Mesothelial cell of epicardium (in vitro differentiated cells): ENCODE measurements at places on chromosomes 5 and 9. TPM values are rescaled to one million over a fixed set of nuclear protein-coding genes. Genes with fewer than 3 reads are reported as not detected.

Gene PCDHA7
- 4.2 to 5.5 TPM (median 4.5 TPM) in 3 replicates for total RNA-seq

GRCh38 chr5:151174612-151175101 lies 17.1 kb upstream of the ANXA6 start:
- no peaks in the 10 kb centered on the region for H3K4me1 ChIP-seq
- no peak overlapping the region for H3K27ac ChIP-seq
- H3K36me3 ChIP-seq = no peaks in the 10 kb centered on the region
- DNase-seq = no peak
- H3K27me3 ChIP-seq = peaks cover 3% of the 10 kb centered on the region
- no peak overlapping the region for H3K4me3 ChIP-seq

DNA sequence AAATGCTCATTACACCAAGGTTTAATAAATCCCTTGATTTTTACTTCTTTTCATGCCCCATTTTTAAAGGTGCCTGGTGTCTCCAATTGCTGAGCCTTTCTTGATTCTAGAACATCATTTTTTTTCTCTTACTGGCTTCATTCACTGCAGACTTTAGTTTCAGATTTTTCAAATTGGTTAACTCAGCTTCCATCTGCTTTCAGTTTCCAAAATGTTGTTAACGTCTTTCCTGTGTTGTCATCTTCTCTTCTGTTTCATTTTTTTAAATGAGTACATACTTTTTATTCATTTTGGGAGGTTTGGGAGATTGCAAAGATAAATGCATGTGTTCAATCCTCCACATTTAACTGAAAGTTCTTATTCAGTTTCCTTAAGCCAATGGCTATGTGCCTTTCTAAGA lies 126.4 kb upstream of the CCNG1 start:
- H3K27me3 ChIP-seq = no peaks in the 10 kb centered on the region
- H3K4me1 ChIP-seq = no peaks in the 10 kb centered on the region
- H3K4me3 ChIP-seq = no peak overlapping the region
- no peak for DNase-seq
- H3K36me3 ChIP-seq = peaks cover 7% of the 10 kb centered on the region

Gene NME5
- 2.4 to 3.4 TPM (median 2.7 TPM) in 3 replicates for total RNA-seq

GRCh38 chr9:126485662-126486061 lies 128.1 kb upstream of the LMX1B start:
- DNase-seq = no peak
- H3K27me3 ChIP-seq = no peaks in the 10 kb centered on the region
- H3K4me1 ChIP-seq = peaks cover 10% of the 10 kb centered on the region
- H3K27ac ChIP-seq = no peak overlapping the region

Gene PCDHA5
- 3.6 to 3.7 TPM (median 3.6 TPM) in 3 replicates for total RNA-seq

DNA sequence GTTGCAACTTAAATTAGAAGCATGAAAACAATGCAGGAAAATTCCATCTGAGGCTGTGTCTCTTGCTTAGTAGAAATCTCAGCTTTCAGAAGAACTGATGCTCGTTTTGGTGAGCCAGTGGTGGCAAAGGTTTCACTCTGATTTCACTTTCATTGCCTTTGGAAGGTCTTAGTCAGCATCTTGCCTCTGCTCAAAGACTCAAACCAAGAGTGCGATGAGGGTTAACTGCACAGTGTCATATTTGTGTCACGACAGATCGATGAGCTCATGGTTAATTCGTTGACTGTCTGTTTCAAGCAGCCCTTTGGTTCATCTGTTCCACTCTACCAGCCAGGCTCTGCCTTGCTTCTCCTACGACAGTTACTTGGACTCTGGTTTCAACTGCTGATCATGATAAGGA lies 331.3 kb upstream of the KIF2A start:
- H3K4me3 ChIP-seq = no peak overlapping the region
- H3K27me3 ChIP-seq = peaks cover 46% of the 10 kb centered on the region
- H3K36me3 ChIP-seq = no peaks in the 10 kb centered on the region
- no peak overlapping the region for H3K27ac ChIP-seq

Gene SPINK7
- not detected in 3 replicates for total RNA-seq

DNA sequence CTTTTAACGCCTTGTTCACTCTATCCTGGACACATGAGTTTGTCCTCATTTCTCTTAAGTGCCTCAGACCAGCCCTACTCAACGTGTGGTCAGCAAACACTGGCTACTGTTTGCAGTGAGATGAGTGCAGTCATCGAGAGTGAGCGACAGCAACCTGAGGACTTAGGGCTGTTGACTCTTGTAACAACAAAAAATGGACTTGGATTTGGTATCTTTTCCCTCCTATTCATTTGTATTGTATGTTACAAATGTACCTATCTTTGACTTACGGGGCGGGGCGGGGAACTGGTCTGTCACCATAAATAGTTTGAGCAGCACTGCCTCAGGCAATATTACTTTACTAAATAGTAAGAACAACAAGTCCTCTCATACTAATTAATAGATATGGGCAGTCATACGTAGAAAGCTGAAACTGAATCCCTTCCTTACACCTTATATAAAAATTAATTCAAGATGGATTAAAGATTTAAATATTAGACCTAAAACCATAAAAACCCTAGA lies 84.1 kb downstream of the TLE1 start:
- no peak overlapping the region for H3K27ac ChIP-seq
- no peaks in the 10 kb centered on the region for H3K27me3 ChIP-seq
- H3K4me3 ChIP-seq = no peak overlapping the region

DNA sequence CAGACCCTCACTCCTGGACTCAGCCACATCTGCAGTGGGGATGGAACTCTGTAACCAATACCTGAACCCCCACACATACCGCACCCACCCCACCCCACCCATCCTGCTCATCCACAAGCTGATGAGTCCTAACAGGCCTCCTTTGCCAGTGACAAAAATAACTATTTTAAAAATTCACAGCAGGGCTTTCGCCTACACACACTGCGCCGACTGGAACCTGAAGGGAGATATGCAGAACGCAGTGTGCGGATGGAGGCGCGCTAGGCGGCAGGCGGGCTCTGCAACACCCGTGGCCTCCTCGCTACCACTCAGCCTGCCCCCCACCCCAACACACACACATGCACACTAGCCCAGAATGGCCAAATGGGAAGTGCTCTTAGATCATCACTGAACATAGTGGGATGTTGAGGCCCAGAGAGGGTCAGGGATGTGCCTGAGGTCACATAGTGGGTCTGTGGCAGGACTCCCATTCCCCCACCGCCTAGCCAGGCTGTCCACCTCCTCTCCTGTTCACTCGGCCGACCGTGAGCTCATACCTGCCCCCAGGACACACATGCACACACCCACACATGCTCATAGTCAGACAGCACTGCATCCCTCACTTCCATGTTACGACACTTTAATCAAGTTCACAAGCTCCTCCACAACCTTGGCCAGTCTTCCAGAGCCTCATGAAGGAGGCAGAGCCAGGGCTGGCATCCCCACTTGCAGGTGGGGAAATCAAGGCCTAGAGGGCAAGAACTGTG lies 6.3 kb upstream of the CAMK2A start:
- H3K4me1 ChIP-seq = peaks cover 17% of the 10 kb centered on the region
- H3K27me3 ChIP-seq = peaks cover 3% of the 10 kb centered on the region
- no peak for DNase-seq
- H3K36me3 ChIP-seq = no peaks in the 10 kb centered on the region
- no peak overlapping the region for H3K27ac ChIP-seq

DNA sequence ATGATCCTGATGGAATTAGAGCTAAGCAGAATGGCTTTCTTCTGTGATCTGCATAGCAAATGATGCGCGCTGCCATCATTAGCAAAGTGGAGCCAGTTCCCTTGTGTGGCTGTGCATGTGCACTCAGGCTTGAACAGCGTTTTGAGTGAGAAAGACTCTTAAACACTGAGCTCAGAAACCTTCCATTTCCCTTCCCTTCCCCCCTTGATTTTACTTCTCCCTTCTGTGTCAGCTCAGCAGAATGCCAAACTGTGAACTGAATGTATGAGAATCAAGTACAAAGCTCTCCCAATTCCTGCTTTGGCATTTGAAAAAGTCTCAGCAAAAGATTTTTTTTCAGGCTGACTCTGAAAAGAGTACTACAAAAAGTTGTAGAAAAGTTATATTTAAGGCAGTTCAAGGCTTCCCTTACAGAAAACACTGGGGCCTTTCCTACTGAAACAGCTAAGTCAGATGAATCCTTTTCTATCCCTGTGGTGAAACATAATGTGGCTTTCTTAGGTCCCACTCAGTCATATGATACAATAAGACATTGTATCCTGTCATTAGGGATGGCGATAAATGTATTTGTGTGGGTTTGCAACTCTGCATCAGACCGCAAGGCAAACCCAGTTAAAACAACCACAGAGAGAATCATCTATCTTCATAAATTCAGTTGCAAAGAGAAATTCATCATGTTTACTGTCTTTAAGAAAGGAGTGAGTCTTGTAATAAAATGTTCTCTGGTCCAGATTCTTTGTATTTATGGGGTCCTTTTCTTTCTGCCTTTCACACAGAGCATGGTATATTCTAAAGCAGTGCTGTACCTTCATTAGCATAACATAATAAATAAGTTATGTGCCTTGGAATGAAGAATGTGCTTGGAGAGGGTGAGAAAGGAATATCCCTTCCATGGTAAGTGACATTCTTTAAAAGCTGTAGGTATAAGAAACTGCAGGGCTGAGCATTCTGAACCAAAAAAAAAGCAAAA lies 222.6 kb downstream of the CAAP1 start:
- peaks cover 5% of the 10 kb centered on the region for H3K4me1 ChIP-seq
- no peak for DNase-seq
- no peaks in the 10 kb centered on the region for H3K36me3 ChIP-seq
- no peak overlapping the region for H3K27ac ChIP-seq
- H3K4me3 ChIP-seq = no peak overlapping the region
- H3K27me3 ChIP-seq = peaks cover 2% of the 10 kb centered on the region

- no peak overlapping the region for H3K27ac ChIP-seq
- H3K27me3 ChIP-seq = peaks cover 7% of the 10 kb centered on the region
- no peaks in the 10 kb centered on the region for H3K36me3 ChIP-seq
- no peak overlapping the region for H3K4me3 ChIP-seq
- DNase-seq = no peak
- H3K4me1 ChIP-seq = no peaks in the 10 kb centered on the region
These were observed 33.0 kb downstream of the FGF10 start for GRCh38 chr5:44356231-44356630.

Gene PKN3
- total RNA-seq = 5.2 to 6.6 TPM (median 5.9 TPM) in 3 replicates

DNA sequence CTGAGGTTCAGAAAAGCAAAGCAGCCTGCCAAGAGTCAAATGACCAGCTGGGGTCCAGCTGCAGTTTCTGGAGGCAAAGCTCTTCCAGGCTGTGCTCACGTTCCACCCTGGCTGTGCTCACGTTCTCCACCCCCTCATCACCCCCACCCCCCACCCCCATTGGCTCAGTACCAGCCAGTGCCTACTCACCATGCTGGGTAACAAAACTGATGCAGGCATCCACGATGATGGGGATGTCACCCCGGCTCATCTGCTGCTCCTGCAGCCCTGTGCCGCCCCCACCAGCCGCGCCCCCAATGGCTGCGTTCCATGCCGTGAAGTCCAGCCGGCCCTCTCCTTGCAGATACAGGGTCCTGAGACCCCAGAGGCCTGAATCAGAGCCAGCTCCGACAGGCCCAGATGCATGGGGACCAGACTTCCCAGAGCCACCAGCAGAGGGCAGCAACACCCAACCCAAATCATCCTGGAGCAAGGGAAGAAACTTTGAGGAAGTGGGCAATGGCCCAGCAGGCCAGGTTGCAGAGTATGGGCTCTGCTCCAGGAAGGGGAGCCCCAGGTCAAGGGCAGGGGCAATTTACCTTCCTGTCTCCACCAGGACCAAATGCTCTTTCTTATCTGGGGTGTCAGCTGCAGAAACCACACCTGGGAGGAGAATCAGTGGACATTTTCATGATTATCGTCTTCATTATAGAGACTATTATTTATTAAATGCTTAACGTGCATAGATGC lies 13.7 kb upstream of the FCHSD1 start:
- no peak overlapping the region for H3K27ac ChIP-seq
- no peak overlapping the region for H3K4me3 ChIP-seq
- H3K36me3 ChIP-seq = peaks cover 10% of the 10 kb centered on the region
- no peaks in the 10 kb centered on the region for H3K4me1 ChIP-seq
- DNase-seq = peak; percentile 50
- H3K27me3 ChIP-seq = no peaks in the 10 kb centered on the region

- H3K27me3 ChIP-seq = no peaks in the 10 kb centered on the region
- H3K4me1 ChIP-seq = peaks cover 5% of the 10 kb centered on the region
- DNase-seq = no peak
- H3K4me3 ChIP-seq = no peak overlapping the region
These were observed 662.1 kb upstream of the MEF2C start for GRCh38 chr5:89545076-89545475.

GRCh38 chr5:127518319-127518621 lies 830 bp downstream of the PRRC1 start:
- peaks cover 26% of the 10 kb centered on the region for H3K36me3 ChIP-seq
- H3K27me3 ChIP-seq = no peaks in the 10 kb centered on the region
- DNase-seq = no peak
- peak overlapping the region; percentile 93 for H3K27ac ChIP-seq
- peaks cover 20% of the 10 kb centered on the region for H3K4me1 ChIP-seq

- H3K27ac ChIP-seq = no peak overlapping the region
- H3K4me3 ChIP-seq = no peak overlapping the region
- DNase-seq = no peak
- H3K4me1 ChIP-seq = peaks cover 2% of the 10 kb centered on the region
- H3K36me3 ChIP-seq = peaks cover 6% of the 10 kb centered on the region
These were observed 254.8 kb upstream of the PDE4D start for GRCh38 chr5:60148366-60148765.

DNA sequence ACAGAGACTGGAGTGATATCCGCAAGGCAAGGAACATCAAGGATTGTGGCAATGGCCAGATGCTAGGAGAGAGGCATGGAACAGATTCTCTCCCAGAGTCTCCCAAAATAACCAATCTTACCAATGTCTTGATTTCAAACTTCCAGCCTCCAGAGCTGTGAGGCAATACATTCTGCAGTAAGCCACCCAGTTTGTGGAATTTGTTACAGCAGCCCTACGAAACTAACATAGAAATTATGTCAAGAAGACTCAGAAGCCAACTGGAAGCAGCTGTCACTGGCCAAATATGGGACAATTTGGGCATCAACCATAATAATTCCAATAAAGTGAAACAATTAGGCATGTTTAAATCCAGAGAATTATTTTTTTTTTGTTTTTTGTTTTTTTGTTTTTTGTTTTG lies 271.1 kb downstream of the NDUFS4 start:
- no peak overlapping the region for H3K27ac ChIP-seq
- no peak overlapping the region for H3K4me3 ChIP-seq
- H3K4me1 ChIP-seq = no peaks in the 10 kb centered on the region
- no peaks in the 10 kb centered on the region for H3K27me3 ChIP-seq

GRCh38 chr9:113770396-113770795 lies 105.7 kb upstream of the ZNF618 start:
- no peaks in the 10 kb centered on the region for H3K4me1 ChIP-seq
- no peak for DNase-seq
- no peaks in the 10 kb centered on the region for H3K36me3 ChIP-seq
- no peak overlapping the region for H3K4me3 ChIP-seq

- peaks cover 23% of the 10 kb centered on the region for H3K36me3 ChIP-seq
- DNase-seq = peak; percentile 33
- no peaks in the 10 kb centered on the region for H3K4me1 ChIP-seq
- H3K27ac ChIP-seq = no peak overlapping the region
- no peak overlapping the region for H3K4me3 ChIP-seq
These were observed 48.4 kb upstream of the SUSD3 start for GRCh38 chr9:93010056-93010455.

DNA sequence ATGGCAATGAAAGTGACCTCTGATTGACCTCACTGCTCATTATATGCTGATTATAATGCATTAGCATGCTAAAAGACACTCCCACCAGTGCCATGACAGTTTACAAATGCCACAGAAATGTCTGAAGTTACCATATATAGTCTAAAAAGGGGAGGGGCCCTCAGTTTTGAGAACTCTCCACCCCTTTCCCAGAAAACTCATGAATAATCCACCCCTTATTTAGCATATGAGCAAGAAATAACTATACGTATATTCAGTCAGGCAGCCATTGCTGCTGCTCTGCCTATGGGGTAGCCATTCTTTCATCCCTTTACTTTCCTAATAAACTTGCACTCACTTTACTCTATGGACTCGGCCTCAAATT lies 163.1 kb downstream of the ESM1 start:
- DNase-seq = no peak
- H3K27ac ChIP-seq = no peak overlapping the region
- H3K27me3 ChIP-seq = no peaks in the 10 kb centered on the region
- no peak overlapping the region for H3K4me3 ChIP-seq
- no peaks in the 10 kb centered on the region for H3K36me3 ChIP-seq
- H3K4me1 ChIP-seq = peaks cover 14% of the 10 kb centered on the region
